ENCODE measurements at places on chromosomes 11 and 22. TPM values are rescaled to one million over a fixed set of nuclear protein-coding genes. Genes with fewer than 3 reads are reported as not detected.
A peak's percentile ranks its signal among the peaks of the same experiment; 100 is the strongest.

The BAD gene
- 219 TPM for total RNA-seq

DNA sequence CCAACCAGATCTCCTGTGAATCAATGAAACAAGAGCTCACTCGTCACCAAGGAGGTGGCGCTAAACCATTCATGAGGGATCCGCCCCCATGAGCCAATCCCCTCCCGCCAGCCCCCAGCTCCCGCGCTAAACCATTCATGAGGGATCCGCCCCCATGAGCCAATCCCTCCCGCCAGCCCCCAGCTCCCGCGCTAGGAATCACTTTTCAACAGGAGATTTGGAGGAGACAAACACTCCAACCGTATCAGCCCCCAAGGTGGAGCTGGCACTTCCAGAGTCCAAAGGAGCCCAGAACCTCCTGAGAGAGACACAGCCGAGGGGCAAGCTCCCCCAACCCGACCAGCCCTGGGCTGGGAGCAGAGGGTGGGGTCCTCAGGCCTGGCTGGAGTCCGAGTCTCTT lies 40.9 kb upstream of the PRR5 start:
- DNase-seq: no peak

DNA sequence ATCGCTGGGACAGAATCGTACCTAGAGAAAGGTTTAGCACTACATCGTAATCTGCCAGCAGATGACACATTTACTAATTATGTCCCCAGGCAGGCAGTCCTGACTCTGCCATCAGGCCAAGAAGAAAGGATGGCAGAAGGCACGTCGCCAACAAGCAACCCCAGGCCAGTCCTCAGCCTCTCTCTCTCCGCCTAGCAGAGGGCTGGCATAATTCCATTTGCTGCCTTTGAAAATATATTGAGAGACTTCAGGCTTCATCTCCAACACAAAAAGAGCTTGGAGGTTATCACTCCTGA lies 1517.0 kb downstream of the TBC1D22A start:
- DNase-seq: no peak

GRCh38 chr11:101442171-101442570 lies 141.6 kb downstream of the TRPC6 start:
- DNase-seq: no peak

The MS4A12 gene
- not detected for total RNA-seq

DNA sequence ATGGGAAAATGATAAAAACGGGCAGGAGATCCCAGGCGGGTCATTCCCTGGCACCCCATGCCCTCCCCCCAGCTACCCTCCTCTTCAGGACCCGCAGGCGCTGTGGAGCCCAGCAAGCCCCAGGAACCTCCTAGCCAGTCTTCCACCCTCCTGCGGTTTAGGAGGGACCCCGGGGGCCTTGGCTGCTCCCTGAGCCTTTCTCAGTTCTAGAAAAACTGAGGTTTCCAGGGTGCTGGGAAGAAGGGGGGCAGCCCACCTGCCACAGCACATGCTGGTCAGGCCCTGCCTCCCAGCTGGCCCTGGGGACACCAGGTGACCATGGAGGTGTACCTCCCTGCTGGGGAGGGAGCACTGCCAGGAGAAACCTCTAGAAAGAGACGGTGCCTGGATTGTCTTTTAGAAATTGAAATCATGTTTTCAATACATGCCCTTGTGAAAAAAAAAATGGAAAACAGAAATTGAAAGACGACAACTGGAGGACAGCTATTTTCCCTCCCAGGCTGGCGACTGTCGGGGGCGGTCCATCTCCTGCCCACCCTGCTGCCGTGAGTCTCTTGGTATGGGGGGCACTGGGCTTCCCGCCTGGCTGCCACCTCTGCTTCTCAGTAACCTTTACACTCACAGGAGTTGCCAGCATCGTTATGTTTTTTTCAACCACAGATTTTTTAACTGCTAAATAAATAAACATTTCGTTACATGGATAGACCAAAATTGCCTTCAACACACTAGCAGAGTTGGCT lies 398.5 kb downstream of the TBC1D22A start:
- DNase-seq: no peak

GRCh38 chr22:37299969-37300509 lies 17.7 kb downstream of the CYTH4 start:
- DNase-seq: no peak

The BTBD18 gene
- not detected for total RNA-seq

The TESMIN gene
- not detected for total RNA-seq

DNA sequence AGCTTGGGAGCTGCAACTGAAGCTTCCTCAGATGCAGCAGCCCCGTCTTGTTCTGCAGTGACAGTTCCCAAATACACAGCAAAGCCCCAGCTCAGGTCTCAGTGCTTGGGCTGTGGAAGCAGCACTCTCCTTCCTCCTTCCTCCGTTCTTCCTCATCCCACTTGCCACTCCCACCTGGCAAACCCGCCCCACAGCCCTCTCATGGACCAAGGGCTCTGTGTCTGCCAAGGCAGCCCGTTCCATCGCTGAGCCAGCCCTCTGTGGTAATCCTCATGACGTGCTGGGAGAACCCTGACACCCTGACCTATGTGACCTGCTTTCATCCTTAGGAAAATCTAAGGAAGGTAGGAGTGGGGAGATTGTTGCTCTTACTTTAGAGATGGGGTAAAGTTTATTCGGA lies 157.0 kb downstream of the DSCAML1 start:
- no peak for DNase-seq

The OR8D1 gene
- not detected for total RNA-seq

DNA sequence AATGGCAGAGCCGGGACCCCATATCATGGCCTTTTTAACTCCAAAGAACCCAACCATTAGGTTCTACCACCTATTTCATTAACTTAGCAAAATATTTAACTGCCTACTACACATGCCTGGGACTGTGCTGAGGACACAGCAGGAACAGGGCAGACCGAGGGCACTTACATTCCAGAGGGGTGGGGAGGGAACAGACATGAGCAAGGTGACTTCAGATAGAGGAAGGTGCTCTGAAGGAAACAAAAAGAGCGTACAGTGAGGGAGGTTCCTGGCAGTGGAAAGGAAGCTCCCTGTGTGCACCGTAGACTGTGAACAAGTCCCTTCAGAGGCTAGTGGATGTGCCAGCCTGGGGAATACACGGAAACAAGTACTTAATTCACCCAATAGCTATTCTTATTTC lies 82.8 kb downstream of the NAT10 start:
- DNase-seq: no peak

The SHISAL1 gene
- 3.1 TPM for total RNA-seq

The DLG2 gene
- total RNA-seq: 0.67 TPM

The MAJIN gene
- total RNA-seq: not detected

DNA sequence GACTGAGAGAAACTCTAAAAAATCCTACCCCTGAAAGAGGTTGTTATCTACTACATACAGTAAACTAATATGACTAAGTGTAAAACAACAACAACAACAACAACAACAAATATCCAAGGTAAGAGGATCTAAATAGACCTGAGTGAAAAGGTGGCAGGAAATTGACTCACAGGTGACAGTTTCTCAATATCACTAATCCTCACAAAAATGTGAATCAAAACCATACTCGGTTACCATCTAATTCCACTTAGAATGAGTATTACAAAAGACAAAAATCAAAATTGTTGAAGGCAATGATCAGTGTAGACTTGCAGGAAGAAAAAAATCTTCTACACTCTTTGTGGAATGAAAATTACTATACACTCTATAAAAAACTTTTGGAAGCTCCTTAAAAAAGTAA lies 17.5 kb downstream of the RGL4 start:
- DNase-seq: no peak

- DNase-seq: no peak
Observed at GRCh38 chr22:45230026-45230721, 10.5 kb downstream of the KIAA0930 start.

DNA sequence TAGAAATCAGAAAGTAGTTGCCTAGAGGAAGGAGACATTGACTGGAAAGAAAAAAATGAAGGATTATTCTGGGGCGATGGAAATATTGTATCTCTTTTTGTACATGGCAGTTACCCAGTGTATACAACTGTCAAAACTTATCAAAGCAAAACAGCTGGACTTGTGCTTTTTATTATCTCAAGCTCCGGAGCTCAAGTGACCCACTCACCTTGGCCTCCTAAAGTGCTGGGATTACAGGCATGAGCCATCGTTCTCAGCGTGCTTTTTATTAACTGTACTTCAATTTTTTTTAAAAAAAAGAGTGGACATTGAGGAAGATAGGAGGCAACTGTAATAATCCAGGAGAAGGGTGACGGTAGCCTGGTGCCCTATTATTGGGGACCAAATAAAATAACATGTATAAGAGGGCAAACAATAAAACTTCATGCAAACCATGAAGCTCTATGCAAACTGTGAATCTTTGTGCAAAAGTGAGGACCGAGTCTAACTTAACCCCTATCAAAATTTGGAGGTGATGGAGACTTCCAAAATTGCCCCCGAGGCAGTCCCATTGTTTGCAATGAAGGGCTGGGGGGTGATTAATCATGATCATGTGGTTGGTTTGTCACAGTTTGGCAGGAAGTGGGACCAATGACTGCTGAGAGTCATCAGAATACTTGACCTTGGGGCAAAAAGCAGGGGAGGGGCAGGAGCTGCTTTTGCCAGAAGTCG lies 23.5 kb downstream of the FZD4 start:
- DNase-seq: peak; percentile 63

DNA sequence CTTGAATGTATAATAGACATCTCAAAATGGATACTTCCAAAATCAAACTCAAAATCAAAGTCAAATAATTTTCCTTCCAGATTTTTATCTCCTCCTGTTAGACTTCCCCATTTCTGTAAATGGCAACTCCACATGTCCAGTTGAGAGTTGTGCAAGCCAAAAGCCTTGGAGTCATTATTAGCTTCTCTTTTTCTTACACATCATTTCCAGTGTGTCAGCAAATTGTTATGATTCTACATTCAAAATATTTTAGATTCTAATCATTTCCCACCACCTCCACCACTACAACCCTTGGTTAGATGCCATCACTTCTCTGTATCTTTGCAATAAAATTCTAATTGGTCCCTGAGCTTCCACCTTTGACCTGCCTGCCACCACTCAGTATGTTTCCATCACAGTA lies 155.7 kb downstream of the CNTN5 start:
- DNase-seq: no peak

The SNX32 gene
- total RNA-seq: not detected

DNA sequence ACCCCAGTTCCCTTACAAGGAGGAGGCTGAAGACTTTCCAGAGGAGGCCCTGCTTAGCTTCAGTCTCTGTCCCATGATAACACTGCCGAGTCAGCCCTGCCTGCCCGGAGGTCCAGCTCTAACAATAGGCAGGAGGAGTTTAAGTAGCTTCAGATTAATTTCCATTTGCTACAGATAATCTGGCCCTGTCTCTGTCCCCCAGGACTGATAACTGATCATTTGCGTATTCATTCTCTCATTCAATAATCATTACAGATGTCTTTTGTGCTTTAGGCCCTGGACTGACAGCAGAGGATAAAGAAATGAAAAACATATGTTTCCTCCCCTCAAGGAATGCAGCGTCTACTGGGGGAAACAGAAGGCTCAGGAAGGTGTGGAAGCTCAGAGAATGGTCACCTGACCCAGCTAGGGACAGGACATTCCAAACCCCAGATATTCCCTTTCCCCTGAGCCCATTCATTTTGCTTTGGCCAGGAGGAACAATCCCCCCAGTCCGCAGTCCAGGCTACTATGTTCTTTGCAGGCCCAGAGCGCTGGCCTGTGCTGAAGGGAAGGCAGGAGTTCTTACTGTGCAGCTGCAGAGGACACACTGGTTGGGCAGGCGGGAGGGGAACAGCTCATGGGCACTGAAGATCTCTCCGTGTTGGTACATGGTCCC lies 20.8 kb downstream of the CHRDL2 start:
- no peak for DNase-seq

- DNase-seq: peak; percentile 25
Observed at GRCh38 chr22:38144025-38144405, 33.5 kb upstream of the BAIAP2L2 start.

The HBD gene
- not detected for total RNA-seq

GRCh38 chr11:43547889-43548381 lies 132.6 kb upstream of the HSD17B12 start:
- no peak for DNase-seq

The HORMAD2 gene
- total RNA-seq: not detected

The CXCR5 gene
- total RNA-seq: 0.02 TPM

DNA sequence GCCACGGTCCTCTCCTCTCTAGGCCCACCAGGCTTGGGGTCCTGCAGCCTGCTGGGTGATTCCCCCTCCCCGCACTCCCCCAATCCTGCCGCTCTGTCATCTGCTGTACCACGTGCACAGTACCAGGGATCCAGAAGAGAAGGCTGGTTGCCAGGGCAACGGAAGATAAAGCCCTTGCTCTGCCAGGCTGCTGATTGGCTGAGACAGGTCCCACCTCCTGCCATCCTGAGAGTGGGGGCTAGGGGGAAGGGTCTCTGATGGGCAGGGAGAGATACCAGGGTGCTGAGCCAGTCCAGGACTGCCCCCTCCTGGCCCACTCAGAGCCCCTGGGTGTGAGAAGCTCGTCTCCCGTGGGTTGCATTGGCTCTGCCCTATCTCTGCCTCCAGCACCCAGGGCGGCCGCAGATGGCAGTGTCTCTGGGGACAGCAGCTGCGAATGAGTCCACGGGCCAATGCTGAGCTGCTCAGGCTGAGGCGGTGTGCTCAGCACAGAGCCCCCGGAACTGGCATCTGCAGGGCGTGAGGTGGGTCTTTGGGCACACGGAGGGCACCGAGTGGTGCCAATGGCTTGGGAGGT lies at the start of gene SMIM45:
TSS of gene SMIM45 (plus strand) at position 253 of the 577 bp plus-strand sequence.
- no peak for DNase-seq

GRCh38 chr22:47787501-47788227 lies 1025.2 kb downstream of the TBC1D22A start:
- no peak for DNase-seq

GRCh38 chr11:45934580-45935318 lies 12.3 kb downstream of the LARGE2 start:
- no peak for DNase-seq

The UBQLNL gene
- not detected for total RNA-seq

GRCh38 chr11:3949125-3949524 lies 93.7 kb downstream of the STIM1 start:
- no peak for DNase-seq

GRCh38 chr11:17519061-17519885 lies 24.9 kb downstream of the USH1C start:
- no peak for DNase-seq

- no peak for DNase-seq
Observed at GRCh38 chr22:38315823-38316363, 1.3 kb downstream of the CSNK1E start.

DNA sequence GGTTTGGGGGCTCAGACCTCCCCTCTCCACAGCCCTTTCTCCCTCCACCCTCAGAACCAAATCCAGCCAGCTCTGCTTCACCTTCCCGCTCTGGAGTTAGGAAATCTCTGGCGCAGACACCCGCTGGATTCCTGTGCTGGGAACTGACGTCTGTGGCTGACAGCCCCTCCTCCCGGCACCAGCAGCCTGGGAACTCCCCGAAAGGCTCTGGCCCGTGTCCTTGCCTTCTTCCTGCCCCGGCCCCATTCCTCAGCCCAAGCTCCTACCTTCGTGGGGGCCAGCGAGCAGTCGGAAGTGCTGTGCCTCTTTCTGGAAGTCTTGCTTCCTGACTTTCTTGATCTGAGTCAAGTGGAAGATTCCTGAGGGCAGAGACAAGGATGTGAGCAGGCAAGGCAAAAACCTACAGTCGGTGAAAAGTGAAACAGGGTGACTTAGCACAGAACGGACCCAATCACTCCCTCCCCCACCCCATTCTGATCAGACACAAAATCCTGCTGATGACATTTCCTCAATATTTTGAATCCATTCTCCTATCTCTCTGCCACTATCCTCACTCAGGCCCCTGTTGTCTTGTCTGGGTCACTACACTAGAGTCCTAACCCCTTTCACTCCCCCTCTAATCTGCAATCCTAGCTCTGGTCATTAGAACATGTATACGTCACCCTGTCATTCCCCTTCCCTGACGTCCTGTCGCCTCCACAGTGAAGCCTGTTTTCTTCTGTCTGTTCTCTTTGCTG lies 34.1 kb downstream of the CHRDL2 start:
- DNase-seq: no peak

The STK33 gene
- total RNA-seq: 17.2 TPM

The CARNS1 gene
- 0.05 TPM for total RNA-seq

GRCh38 chr22:17402293-17402692 lies 33.0 kb downstream of the CECR2 start:
- no peak for DNase-seq

All from A172 (cell line).